Activated T-helper 9 cell treated with anti-CD3 and anti-CD28 coated beads, Interleukin-2, amount 50 U/mL, for 16 hours (primary cell): ENCODE measurements at places on chromosomes 3 and 15.

DNA sequence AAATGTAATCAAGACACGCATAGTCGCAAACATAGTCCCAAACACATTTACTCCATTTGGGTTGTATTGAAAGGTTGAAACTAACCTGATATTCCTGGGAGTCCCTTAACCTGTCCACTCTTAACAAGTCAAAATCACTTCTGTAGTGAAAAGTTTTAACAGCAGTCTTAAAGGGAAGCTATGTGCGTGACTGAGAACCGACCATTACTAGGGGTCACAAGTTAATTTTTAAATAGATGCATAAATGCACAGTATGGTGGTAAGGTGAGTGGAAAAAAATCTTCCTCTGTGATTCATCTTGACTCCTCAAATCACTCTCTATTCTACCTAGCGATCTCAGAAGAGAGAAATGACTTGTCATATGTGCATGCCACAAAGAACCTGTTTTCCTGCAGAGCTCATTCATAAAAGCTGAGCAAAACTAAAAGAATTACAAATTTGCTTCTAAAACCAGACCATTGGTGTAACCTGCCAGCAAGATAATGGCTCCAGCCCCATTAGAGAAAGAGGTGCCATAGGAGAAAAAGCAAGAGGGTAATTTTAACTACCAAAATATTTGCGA, 4.8 kb downstream of the GPR15 start:
- no peak for DNase-seq

GRCh38 chr3:123720638-123721037, 135.8 kb upstream of the HACD2 start:
- no peak for DNase-seq

GRCh38 chr3:179943117-179943880, 93.4 kb downstream of the PEX5L start:
- DNase-seq: no peak

- DNase-seq: no peak
These were observed 548.1 kb upstream of the LMCD1 start for GRCh38 chr3:7953449-7954014.

GRCh38 chr3:106720510-106720909, 656.7 kb upstream of the CCDC54 start:
- DNase-seq: no peak

- DNase-seq: no peak
These were observed 8.9 kb downstream of the CCDC13 start for GRCh38 chr3:42764115-42764514.

GRCh38 chr3:46491089-46492070, 6.4 kb upstream of the RTP3 start:
- no peak for DNase-seq

DNA sequence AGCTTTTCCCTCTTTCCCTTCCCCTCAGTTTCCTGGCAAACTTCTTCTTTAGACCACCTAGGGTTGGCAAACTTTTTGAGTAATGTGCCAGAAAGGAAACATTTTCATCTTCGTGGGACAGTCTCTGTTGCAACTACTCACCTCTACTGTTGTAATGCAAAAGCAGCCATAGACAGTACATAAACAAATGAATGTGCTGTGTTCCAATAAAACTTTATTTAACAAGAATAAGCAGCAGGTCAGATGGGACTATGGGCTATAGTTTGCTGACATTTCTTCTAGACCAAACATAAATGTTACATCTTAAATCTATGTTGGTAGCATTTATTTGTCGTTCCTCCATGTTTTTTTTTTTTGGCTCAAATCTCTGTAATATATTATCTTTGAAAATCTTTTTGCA, 552.4 kb downstream of the EDEM1 start:
- no peak for DNase-seq

DNA sequence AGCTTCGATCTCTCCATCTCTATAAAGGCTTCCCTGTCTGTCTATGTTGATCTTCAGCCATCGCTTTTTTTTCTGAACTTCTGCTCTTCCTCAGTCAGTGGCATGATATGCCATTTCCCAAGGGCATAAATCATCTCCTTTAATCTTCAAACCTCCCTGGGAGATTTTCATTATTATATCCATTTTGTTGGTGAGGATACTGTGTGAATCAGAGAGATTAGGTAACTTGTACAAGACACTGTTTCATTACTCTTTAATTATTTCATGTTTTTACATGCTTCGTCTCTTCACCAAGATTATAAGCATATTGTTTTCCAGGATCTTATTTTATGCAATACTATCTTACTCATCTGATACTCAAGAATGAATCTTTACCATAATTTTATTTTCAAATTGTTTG, 124.8 kb upstream of the ATP11B start:
- no peak for DNase-seq

GRCh38 chr3:18237251-18238005, 187.7 kb downstream of the SATB1 start:
- no peak for DNase-seq

DNA sequence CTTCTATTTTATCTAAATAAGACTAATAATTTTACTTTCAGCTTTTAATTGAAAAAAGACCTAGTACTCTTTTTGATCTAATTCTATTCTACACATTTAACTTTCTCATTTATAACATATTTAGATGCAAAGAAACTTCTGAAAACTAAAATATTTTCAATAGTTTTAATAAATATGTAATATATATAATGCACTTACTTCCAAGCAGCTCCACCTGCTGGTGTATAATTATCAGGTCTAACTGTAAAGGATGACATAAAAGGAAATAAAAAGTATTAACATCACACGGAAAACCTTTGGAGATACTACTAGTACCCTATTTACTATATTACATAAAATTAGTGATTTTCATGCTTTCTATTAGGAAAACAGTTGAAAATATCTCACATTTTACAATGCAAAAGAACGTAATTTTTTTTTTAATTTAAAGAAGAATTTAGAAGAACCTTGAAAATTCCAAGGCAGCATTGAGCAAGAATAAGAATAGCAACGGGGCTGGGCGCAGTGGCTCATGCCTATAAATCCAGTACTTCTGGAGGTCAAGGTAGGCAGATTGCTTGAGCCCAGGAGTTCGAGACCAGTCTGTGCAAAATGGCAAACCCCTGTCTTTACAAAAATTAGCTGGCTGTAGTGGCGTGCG, 10.2 kb downstream of the PLSCR5 start:
- DNase-seq: no peak

DNA sequence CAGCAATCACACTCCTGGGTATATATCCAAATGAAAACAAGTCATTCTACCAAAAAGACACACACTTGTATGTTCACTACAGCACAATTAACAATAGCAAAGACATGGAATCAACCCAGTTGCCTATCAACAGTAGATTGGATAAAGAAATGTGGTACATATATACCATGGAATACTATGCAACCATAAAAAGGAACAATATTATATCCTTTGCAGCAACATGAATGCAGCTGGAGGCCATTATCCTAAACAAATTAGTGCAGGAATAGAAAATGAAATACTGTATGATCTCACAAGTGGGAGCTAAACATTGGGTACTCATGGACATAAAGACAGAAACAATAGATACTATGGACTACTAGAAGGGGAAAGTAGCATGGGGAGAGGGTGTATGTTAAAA, 224.7 kb downstream of the CLSTN2 start:
- no peak for DNase-seq

DNA sequence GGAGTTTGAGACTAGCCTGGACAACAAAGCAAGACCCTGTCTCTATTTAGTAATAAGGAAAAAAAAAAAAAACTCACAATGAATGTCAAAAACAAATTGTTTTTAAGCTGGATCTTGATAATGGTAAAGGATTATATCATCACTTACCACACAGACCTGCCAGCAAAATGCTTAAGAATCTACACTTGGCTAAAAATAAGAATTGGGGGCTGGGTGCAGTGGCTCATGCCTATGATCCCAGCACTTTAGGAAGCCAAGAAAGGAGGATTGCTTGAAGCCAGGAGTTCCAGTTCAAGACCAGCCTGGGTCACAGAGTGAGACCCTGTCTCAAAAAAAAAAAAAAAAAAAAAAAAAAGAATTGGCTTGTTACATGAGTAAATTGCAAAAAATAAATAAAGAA, 31.0 kb downstream of the ACAP2 start:
- no peak for DNase-seq

DNA sequence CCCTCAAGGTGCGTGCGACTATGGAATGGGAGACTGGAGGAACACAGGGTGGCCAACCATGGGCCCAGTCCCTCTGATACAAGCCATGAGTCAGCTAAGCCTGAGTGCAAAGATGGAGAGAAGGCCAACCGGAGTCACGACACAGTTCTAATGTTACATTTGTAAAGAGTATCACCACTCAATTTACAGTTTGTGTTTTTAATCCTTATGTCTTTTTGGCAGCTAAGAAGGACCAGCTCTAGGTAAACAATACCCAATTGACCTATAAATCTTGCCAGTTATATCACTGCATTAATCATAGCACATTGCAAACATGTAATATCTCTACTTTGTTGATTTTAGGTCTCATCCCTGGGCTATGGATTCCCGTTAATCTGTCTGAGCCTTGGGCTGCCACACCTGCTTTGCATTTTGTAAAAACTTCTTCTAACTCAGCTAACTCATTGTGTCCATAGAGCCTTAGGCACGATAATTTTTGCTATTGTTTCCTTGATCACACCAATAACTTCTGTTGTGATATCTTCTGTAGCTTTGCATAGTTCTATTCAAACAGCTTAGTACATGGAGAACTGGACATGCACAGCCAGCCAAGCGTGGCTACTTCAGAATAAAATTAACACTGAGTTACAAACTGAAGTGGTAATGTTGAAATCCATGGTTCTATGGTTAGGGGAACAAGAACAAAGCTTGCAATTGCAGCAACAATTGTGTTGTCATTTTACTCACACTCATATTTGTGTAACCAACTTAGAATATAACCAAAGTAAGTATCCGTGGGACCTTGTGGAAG, 50.3 kb downstream of the LSM3 start:
- DNase-seq: no peak

- no peak for DNase-seq
These were observed 232.0 kb upstream of the STT3B start for GRCh38 chr3:31300456-31301443.

DNA sequence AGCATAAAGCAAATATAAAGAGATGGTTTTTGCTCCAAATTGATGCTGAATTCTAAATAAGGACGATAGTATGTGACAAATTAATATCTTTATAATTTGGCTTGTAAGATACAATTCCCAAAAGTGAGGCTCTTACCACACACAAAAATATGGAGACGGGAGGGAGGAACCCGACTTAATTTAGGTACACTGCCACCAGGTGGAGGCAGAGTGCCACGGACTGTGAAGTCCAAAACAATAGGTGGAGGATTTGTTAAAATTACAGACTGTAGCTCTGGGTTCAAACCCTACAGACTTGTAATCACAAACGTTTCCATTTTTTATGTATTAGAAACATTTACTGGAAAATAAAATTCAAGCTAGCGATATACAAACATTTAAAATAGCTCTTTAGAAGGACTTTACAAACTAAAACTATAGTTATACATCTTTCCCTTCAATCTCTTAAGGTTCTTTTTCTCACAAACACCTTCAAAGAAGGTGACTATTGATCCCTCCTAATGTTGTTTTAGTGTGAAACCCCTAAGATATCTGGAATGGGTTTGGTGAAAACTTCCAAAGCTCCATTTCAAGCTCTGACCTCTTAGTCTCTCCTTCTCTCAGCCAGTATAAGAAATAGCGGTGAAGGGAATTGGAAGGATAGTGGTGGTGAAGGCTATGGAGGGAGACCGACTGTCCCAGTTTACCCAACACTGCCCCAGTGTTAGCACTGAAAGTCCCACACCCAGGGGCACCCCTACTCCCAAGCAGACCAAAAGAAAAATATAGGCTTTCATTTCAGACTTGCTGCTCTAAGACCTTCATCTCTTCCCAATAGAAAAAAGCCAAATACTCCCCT, 89.7 kb downstream of the AQP9 start:
- peak; percentile 50 for DNase-seq

GRCh38 chr3:129650256-129650872, 43.9 kb upstream of the PLXND1 start:
- peak; percentile 12 for DNase-seq

DNA sequence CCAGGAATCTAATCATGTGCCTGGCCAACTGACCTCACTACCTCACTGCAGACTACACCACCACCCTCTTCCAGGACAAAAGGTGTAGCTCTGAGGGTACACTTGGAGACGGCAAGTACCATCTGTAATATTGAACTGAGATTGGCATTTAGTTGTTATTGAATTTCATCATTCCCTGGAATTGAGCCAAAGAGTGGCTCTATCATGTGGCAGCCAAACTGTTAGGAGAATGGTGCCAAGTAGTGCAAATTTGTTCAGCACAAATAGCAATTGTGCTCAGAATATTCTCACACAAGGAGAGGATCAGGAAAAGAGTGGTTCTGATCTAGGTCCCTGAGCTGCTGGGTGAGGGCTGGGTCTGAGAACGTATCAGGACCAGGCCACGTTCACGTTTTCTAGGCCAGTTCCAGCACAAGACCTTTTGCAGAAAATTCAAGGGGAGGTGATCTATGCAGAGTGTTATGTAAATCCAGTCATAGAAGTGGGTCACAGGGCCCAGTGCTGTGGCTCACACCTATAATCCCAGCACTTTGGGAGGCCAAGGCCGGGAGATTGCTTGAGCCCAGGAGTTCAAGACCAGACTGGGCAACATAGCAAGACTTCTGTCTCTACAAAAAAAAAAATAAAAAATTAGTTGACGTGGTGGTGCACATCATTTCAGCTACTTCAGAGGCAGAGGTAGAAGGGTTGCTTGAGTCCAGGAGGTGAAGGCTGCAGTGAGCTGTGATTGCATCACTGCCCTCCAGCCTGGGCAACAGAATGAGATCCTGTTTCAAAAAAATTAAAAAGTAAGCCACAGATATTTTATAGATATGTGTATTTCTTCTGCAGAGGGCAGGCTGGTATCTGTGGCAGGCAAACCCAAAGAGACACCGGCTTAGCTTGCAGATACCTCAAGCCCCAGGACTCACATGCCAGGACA, 31.9 kb upstream of the CFAP161 start:
- no peak for DNase-seq

GRCh38 chr3:114308377-114308776, 14.5 kb downstream of the TIGIT start:
- no peak for DNase-seq

GRCh38 chr15:52407374-52407773, 111.8 kb upstream of the MYO5C start:
- no peak for DNase-seq

DNA sequence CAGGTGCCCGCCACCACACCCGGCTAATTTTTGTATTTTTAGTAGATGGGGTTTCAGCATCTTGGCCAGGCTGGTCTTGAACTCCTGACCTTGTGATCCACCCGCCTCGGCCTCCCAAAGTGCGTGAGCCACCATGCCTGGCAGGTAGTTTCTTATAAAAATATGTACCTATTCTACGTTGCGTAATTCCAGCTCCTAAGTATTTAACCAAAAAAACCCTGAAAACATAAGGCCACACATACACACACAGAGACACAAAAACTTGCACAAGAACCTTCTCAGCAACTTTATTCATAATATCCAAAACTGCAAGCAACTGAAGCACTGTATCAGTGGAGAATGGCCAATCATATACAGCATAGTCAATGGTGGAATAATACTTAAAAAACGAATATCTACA, 5.3 kb downstream of the RNF168 start:
- DNase-seq: no peak

GRCh38 chr3:186360779-186361178, 1.3 kb downstream of the DGKG start:
- no peak for DNase-seq
